ENCODE measurements at places on chromosomes 1 and 21.

GRCh38 chr21:45997495-45998275 is 16.1 kb downstream of the COL6A1 start:
- DNase-seq, result no peak

DNA sequence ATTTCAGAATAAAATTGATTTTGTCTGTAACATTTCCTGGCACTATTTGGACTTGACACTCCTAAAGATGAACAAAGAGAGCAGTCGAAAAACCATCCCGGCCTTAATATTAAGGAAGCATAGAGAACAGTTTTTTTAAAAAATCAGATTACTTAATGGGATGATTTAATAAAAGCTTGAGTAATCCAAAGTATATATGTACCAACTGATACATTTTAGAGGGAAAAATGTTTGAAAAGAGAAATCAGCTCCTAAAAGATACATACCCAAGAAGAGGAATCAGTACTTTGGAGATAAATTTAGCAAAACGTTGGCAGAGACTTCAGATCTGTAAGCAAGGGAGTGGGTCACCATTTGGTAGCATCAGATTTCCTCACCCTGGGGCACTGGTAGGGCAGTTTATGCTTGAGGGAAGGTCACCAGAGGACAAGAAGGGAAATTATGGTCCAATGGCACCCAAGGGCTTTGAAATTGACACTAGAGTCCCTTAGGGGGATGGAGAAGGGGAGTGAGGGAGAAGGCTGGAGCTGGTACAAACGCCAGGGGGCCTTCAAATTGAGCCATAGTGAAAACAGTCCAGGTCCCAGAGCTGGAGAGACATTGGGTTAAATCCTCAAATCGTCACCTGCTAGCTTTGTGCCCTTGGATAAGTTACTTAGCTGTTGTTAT is 5.9 kb downstream of the SLAMF7 start:
- DNase-seq, result no peak

DNA sequence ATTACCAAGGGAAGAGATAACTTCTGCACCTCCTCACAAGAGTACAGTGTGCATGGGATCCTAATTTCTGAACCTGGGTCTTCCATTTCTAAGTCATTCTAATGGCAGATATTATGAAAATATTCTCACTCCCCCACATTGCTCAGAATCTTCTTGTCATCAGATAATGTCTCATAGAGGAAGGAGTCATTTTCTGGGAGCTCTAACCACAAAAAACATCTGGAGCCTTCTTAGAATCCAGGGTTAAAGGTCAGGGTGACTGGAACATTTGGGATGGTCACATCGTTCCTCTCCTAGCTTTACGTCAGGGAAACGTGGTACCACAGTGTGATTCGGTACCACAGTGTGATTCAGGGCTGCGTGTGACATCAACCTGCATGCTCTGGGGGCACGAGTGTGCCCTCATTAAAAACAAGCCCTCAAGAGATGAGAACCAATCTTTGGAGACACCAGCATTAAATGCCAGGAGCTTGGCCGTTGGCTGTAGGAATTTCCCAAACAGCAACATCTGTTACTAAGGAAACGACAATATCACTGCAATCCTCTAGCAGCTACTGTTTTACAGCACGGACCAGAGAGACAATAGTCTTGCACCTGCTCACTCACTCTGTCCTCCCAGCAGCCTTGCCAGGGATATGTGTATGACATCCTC is 179.1 kb downstream of the PSMG1 start:
- DNase-seq, result peak; percentile 8

DNA sequence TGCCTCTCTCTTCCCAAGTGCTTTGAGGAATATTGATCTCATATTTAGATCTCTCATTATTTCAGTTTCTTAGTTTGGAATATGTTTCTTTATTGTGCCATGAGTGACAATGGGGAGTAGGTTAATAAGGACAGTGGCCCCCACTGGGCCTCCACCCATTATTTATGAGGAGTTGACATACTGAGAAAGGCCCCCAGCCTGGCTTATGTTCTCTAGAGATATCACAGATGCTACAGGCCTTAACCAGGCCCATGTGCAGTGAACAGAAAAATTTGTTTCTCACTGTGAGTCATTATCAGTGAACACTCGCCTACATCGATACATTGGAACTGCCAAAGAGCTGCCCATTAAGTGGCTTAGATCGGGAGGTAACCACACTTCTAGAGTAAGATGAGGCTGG is 35.7 kb upstream of the SYT6 start:
- DNase-seq, result no peak

DNA sequence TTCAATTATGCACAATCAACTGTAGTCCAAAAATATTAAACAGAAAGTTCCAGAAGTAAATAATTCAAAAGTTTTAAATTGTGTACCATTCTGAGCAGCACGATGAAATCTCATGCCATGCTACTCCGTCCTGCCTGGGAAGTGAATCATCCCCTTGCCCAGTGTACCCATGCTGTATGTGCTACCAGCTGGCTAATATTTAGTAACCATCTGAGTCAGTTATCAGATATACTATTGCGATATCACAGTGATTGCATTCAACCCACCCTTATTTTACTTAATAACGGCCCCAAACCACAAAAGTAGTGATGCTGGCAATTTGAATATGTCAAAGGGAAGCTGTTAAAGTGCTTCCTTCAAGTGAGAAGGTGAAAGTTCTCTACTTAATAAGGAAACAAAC is 56.2 kb downstream of the EVI5 start:
- DNase-seq, result peak; percentile 52

DNA sequence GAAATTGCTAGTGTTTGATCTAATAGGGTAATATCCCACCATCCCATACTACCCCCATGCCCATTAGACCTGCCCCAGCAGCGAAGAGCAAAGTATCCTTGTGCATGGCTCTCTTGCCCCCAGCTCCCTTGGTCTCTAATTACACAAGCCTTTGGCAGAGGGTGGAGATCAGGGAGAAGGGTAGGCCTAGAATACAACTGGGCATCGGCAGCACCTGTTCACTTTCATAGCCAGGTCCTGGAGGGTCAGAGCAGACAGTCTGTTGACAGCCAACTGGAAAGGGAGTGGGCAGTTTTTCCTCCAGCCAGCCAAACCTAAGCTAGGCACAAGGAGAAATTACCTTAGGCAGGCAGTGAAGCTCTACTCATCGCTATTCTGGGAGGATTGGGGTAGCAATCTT is 2.7 kb upstream of the PIGC start:
- DNase-seq, result no peak

DNA sequence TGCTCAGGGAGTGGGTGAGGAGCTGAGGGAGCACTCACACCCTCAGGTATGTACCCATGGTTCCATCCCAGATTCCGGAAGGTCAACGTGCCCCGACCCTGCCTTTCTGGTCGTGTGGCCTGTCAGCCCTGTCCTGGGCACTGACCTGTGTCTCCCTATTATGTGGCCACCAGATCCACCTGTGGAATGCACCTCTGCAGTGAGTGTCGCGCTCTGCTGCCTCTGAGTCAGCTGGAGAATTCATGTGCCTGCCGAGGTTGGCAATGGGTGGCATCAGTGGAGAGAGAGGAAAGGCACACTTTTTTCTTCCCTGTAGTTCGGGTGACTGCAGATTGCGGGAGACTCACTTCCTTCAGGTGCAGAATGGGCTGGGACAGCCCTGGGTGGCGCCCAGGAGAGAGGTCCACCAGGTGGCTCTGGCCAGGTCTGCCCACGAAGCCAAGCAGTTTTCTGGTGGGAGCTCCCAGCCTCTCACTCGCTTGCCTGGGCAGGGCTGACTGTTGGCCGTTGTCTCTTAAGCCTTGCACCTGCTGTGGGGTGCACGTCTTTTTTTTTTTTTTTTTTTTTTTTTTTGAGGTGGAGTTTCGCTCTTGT is 176.1 kb upstream of the TMEM51 start:
- peak; percentile 97 for DNase-seq

DNA sequence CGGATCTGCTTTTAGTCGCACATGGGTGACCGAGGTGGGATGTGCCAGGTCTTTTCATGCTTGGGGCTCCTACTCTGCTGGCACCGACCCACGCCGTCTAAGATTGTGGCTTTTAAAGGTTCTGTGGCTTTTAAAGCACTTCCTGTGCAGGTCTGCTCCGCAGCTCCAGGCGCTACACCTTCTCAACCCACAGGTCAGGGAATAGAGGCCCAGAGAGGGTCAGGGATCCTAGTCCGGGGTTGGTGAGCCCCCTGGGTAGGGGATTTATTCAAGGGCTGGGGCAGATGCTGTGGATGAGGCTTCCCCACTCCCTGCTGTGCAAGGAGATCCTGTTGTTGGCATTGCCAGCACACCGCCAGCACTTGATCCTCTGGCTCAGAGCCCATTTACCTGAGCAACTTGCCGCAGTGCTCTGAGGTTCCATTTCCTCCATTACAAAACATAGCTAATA is 212.8 kb upstream of the RAB4A start:
- no peak for DNase-seq

GRCh38 chr1:119302011-119302410 is 66.6 kb upstream of the HAO2 start:
- no peak for DNase-seq

DNA sequence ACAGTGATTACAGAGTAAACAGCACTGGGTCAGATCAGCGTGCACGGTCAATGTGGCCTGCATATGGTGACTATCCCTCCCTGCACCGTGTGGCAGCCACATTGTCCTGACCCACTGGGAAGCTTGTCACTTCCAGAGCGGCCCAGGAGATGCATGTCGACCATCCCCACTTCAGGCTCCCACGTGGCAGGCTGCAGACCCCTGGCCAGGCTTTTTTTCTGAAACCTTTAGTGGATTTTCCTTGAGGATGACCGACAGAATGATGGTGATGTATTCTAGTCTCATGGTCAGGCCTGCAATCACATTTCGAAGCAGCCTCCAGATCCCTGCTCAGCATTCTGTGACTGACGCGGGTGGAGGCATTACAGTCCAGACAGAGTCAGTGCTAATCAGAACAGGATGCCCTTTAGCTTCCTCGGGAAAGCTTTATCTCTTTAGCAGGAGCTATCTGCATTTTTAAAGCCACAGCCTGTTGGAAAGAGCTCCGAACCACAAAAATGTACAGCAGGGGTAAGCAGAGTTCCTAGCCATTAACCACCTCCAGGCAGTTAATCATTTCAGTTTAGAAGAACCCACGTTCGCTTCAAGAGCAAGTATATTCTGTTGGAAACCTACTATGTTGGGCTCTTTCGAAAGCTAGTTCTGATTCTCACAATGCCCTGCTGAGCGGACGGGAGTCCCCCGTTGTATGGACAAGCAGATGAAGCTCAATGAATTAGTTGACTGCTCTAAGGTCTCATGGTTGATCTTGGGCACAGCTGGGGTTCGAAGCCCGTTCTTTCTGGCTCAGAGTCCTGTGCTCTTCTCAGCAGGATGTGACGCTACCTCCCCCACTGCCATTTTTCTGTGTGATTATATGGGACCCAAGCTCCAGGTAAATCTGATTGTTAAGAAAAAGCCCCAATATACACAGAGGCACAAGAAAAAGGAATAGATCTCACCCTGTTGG is 56.5 kb downstream of the IRF2BP2 start:
- peak; percentile 85 for DNase-seq

GRCh38 chr1:26368006-26368405 is 4.5 kb downstream of the ZNF683 start:
- DNase-seq, result no peak

DNA sequence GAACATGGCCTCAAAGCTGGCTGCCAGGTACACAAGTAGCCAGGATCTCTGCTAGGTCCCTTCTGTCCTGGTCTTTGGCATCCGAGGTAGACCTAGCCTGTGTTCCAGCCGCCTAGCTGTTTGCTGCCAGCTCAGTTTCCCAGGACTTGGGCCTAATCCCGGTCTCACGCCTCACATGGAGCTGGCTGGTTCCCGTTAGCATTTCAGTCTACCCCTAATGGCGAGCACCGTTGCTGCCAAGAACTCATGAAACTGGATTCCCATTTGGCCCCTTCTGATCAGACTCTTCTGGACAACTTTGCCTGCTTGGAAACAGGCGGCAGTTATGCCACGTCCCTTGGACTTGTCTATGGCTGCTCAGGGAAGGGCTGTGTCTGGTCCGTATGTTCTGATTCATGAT is 26.2 kb upstream of the HHAT start:
- DNase-seq, result no peak

GRCh38 chr21:17981060-17981740 is 162.0 kb upstream of the C21orf91 start:
- no peak for DNase-seq

GRCh38 chr1:223877804-223878203 is 32.1 kb upstream of the TP53BP2 start:
- no peak for DNase-seq

GRCh38 chr1:247332215-247332622 is 552 bp upstream of the ZNF496 start:
- no peak for DNase-seq

DNA sequence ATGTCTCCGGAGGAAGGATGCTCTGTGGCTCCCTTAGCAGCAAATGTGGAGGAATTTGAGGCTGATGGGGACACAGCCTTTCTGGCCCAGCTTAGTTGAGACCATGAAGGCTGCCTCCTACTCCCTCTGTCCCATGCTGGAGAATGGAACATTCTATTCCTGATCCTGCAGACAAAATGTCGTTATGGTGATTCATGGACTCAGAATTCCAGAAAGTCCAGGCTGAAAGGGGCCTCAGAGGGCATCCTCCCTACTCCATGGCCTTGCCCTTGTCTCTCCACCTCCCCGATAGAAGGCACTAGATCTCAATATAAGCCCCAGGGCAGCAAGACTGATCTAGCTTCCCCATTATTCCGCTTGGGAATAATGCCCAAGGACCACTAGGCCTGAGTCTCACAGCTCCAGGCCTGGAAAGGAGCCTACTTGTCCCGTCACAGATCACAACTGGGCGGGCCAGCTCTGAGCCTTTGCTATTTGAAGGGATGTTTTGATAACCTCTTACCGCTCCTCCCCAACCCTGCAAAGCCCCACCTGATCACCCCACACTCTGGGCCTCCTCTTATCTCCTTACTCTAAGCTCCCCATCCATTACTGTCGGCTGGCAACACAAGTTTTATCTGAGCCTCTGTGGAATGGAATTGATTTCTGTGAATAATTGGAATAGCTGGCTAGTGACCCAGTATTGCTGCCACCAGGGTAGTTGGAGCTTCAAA is 52.8 kb upstream of the TRABD2B start:
- no peak for DNase-seq

GRCh38 chr1:61445269-61445825 is 279.6 kb downstream of the TM2D1 start:
- DNase-seq, result no peak

GRCh38 chr1:116234429-116234828 is 123.2 kb downstream of the MAB21L3 start:
- DNase-seq, result no peak

DNA sequence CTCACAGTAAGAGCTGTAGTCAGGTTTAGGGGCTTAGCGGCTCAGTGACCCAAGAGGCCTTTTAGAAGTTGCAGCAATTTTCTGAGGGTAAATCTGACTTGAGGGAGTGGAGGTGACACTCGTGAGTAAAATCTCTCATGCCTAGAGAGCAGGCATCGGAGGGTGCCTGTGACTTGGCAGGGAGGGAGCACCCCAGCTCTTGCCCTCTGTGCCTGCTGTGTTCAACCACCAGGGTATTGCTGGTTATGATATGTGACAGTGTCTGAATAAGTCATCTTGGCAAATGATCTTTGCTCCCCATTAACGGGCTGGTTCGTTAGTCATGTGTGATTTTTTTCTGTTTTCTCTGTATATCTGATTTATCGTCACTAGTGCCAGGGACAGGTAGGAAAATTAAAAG is 5.9 kb downstream of the MAN1C1 start:
- DNase-seq, result no peak

Measured in RCC 7860 (cell line).